Breast epithelium (tissue), 4 donors: ENCODE measurements at places on chromosomes 7 and 10. TPM values are rescaled to one million over a fixed set of nuclear protein-coding genes. Genes with fewer than 3 reads are reported as not detected.

Gene ATOH7
- total RNA-seq: 0.64 TPM

Gene SPDYE1
- total RNA-seq: not detected

GRCh38 chr10:12431151-12432101 is 82.1 kb downstream of the CAMK1D start:
- no peaks in the 10 kb centered on the region for H3K27me3 ChIP-seq
- no peak overlapping the region for H3K27ac ChIP-seq
- H3K4me1 ChIP-seq: no peaks in the 10 kb centered on the region
- no peaks in the 10 kb centered on the region for H3K36me3 ChIP-seq
- no peak overlapping the region for H3K4me3 ChIP-seq

GRCh38 chr10:19803676-19804075 is 12.6 kb upstream of the PLXDC2 start:
- H3K4me3 ChIP-seq: no peak overlapping the region
- DNase-seq: no peak
- no peaks in the 10 kb centered on the region for H3K4me1 ChIP-seq
- H3K27ac ChIP-seq: no peak overlapping the region
- H3K27me3 ChIP-seq: no peaks in the 10 kb centered on the region

GRCh38 chr7:542713-543500 is 23.3 kb upstream of the PDGFA start:
- H3K27me3 ChIP-seq: no peaks in the 10 kb centered on the region
- no peak overlapping the region for H3K4me3 ChIP-seq
- H3K36me3 ChIP-seq: no peaks in the 10 kb centered on the region
- no peaks in the 10 kb centered on the region for H3K4me1 ChIP-seq
- H3K27ac ChIP-seq: peak overlapping the region; percentile 3
